EL (cell line): ENCODE measurements at places on chromosomes 12 and 14.

DNA sequence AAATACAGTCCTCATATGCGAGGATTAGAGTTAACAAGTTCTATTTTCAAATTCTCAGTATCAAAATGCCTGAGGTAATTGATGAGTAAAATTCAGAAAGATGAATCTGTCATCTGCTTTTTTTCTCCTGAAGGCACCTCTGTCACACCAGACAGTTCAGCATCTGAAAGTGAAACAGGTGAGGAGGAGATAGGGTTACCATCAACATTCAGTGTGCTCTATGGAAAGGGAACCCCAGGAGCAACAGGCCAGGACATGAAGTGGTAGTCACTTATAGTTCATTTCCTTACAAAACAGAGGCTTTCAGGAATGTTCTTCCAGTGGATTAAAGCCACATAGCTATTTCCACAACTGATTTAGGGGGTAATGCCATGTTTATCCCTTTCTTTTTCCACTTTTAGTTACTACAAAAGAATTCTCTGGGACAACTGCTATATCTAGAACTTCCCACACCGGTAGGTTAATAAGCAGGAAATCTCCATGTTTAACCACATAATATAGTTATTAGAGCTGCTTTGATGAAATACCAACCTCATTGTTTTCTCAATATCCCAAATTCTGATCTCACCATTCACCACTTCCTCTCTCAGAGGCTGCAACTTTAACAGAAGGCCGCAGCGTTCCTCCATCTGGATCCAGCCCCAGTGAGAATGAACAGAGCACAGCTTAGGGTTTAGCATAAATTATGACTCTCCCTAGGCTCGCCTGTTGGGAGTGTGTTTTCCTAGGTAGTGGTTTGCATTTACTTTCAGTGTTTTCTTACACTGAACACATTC is 177.0 kb upstream of the CNTN1 start:
- DNase-seq: no peak

- DNase-seq: no peak
These were observed 725.5 kb upstream of the FLRT2 start for GRCh38 chr14:84804468-84804867.

GRCh38 chr12:62351326-62351725 is 91.1 kb downstream of the USP15 start:
- DNase-seq: no peak

DNA sequence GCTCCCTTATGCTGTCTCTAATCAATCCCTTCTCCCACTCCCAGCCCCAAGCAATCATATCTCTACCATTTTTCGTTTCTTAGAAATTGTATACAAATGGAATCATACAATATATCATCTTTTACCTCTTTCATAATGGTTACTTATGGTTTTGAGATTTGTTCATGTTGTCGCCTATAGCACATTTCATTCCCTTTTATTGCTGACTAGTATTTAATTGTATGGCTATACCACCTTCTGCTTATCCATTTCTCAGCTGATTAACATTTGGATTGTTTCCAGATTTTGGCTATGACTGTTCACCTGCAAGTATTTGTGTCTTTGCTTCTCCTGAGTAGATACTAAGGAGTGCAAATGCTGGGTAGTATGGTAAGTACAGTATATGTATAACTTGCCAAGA is 36.7 kb upstream of the GRIN2B start:
- DNase-seq: no peak

DNA sequence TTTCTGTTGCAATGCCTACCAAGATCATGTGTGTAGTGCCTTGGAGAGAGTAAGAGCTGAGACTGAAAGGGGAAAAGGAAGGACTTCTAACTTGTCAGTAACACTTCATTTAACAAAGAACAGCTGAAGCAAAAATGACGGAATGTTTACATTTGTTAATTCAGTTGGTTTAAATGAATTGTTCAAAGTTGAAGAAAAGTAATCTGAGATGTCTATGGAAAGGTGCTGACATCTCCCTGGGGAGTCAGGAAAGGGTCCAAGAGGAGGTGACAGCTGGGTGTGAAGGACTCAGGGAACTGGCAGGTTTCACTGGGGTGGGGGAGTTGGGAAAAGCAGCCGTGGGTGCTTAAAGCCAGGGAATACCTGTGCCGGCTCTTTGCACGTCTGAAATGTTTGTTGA is 7.9 kb downstream of the TMEM63C start:
- DNase-seq: no peak

- no peak for DNase-seq
These were observed 55.7 kb downstream of the ANAPC7 start for GRCh38 chr12:110347767-110348166.

- DNase-seq: no peak
These were observed 13.2 kb downstream of the GNS start for GRCh38 chr12:64745980-64746379.

DNA sequence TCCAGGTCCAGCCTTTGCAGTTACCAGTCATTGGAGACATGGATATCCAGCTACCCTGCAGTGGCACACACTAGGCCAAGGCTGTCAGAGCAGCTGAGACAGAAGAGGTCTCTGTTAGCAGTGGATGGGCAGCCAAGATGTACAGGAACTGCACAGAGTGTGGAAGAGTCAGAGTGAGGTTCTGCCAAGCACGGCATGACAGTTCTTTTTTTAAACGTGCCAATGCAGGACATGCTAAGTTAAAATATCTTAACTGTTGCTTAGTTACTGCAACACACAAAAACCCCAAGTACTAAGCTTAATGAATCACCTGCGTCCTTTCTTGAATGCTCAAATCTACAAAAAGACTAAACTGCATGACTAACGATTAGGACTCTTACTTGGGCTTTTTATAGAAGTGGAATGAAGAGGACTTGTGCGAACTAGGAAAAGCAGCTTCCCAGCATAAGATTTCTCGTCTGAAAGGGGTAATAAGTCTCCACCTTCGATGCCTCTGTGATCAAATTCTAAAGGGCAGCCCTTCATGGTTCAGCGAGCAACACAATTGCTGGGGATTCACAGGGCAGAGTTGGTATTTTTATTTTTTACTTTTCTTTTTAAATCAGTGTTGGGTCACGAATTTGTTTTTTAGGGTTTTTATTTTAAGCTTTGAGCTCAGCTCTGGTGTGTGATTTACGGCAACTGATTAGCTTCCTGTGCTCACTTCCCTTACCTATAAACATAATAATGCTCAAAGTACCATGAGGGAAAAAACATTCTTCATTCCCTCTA is 20.6 kb downstream of the MAPK1IP1L start:
- peak; percentile 83 for DNase-seq

- peak; percentile 50 for DNase-seq
These were observed 280.5 kb downstream of the DPF3 start for GRCh38 chr14:72613231-72613974.

- peak; percentile 7 for DNase-seq
These were observed 58.9 kb downstream of the GPR65 start for GRCh38 chr14:88063811-88064210.

DNA sequence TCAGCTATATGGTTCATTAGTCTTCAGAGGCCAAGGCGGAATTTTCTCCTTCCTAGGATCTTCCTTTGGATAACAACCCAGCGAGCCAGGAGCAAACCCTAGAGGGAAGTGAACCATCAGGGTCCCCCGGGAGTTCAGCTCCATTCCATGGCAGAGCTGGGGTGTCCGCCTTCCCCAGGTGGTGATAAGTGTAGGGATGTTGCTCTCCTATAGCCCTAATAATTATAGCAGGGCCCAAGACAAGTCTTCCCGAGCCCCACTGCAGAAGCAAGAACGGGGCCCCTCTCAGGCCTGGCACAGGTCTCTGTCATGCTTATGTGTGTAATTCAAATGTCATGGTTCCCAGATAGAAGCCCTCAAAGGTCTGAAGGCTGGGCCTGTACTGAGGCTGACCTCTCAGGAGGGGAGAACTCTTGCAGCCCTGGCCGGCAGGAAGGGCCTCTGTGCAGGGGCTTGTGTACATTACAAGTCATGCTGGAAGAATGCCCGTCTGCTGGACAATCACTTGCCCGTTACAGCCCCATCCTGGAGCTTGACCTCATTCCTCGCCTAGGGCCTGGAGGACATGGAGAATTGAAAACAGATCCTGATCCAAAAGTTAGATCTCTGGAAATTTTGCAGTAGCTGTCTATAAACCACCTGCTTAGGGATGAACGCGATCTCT is 17.3 kb downstream of the LRTM2 start:
- peak; percentile 83 for DNase-seq

GRCh38 chr14:69910871-69911270 is 31.7 kb downstream of the SMOC1 start:
- no peak for DNase-seq

GRCh38 chr12:31485571-31485970 is 105.4 kb downstream of the DENND5B start:
- DNase-seq: peak; percentile 40

DNA sequence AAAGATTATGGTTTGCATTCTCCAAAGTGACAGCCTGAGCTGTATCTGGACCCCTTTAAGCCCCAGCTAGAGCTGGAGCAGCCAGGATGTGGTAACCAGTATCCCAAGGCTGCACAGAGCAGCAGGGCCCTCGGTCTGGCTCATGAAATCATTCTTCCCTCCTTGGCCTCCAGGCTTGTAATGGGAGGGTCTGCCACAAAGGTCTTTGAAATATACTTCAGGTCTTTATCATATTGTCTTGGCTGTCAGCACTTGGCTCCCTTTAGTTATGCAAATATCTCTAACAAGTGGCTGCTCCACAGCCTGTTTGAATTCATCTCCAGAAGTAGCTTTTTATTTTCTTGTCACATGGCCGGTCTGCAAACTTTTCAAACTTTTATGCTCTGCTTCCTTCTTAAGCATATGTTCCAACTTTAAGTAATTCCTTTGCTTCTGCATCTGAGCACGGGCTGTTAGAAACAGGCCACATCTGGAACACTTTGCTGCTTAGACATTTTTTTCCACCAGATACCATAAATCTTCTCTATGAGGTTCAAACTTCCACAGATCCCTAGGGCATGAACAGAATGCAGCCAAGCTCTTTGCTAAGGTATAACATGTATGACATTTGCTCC is 663.4 kb upstream of the MIS18BP1 start:
- DNase-seq: no peak

- no peak for DNase-seq
These were observed 80.8 kb downstream of the TMTC1 start for GRCh38 chr12:29702972-29703371.

GRCh38 chr14:51552275-51552674 is 99.4 kb upstream of the FRMD6 start:
- no peak for DNase-seq

DNA sequence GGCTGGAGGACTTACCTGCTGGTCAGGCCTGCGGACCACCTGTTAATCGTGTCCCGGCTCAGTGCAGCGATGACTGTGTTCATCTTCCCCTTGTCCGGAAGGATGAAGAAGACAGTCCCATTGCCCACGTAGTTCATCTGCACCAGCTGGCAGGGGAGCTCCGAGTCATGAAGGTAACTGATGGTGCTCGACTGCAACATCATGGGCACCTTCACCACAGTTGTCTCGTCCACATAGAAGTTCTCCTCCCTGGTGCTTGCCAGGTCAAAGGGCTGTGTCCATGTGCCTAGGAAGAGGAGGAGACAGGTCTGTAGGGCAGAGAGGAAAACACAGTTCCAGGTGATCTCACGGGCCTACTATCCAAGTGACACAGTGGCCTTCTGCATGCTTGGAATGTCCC is 13.4 kb downstream of the SERPINA6 start:
- DNase-seq: no peak
